ENCODE measurements at places on chromosomes 11 and 22.

DNA sequence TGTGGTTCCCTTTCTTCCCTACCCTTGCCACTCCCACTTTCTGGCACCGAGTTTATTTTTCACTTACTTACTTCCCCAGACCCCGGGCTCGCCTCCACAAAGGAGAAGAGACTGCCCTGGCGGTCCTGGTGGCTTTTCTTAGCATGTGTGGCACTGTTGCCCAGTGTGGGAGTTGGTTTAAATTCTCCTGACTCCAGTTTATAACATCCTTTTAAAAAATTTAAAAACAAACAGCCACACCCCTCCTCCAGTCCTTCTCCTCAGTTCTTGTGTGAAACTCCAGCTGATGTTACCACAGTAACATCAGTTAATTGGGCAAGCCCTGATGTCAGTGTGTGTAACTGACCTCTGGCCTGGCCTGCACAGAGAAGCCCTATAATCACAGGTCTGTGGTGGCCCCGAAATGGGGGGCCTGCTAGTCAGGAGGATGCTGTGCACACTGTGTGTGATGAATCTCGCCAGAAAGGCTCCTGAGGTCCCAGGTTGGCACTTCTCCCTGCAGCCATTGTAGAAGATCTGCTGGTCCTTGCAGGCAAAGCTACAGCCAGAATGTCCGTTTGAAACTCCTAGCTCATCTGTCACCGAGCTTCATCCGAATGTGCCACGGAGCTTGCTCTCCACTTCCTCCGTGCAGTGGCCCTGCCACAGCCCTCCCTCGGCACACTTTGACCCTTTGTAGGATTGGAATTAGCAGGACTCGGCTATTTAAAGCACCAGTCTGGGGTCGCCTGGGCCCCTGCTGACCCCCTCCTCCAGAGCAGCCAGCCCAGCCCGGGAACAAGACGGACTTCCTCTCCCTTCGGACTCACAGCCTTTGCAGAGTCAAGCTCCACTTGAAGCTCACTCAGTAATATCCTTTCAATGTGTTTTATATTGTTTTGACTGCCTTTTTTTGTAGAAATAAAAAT lies 7.6 kb downstream of the YDJC start:
- no peak for DNase-seq

DNA sequence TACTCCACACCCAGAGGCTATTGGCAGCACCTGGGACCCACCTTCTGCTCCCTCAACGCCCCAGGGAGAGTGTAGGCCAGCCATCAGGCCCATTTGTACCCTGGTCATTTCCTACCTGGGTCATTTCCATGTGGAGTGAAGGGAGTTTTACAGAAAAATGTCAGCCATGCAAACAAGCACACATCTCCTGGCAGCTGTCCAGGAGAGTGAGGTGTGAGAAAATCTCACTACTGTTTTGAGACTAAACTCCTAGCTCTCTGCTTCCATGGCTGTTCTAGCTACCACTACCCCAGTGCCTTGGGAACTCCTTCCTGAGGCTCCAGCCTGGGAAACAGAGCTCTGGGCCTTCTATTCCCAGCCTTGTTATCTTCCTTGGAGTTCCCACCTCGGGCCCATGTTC lies 2.8 kb upstream of the TMPRSS13 start:
- DNase-seq: no peak

GRCh38 chr22:20430101-20430719 lies 7.4 kb downstream of the SCARF2 start:
- DNase-seq: no peak

GRCh38 chr22:22020425-22020852 lies 37.9 kb upstream of the TOP3B start:
- no peak for DNase-seq

DNA sequence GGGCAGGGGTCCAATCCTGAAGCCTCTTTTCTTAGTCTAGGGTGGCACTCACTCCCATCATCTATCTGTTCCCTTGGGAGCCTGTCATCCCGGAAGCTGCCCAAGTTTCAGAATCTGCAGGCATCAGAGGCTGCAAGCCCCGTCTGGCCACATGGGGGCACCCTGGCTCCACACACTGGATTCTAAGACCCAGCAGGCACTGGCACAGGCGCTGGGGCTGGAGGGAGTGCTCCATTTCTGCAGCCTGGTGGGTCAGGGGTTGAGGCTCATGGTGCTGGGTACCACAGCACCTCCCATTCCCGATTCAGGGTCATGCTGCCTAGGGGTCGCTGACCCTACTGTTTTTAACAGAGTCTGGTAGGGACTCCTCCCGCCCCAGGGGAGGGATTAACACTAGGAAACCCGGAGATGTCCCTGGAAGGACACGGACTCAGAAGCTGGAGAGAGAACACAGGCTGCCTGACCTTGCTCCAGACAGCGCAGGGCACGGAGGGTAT lies 243.9 kb upstream of the SYN3 start:
- no peak for DNase-seq

DNA sequence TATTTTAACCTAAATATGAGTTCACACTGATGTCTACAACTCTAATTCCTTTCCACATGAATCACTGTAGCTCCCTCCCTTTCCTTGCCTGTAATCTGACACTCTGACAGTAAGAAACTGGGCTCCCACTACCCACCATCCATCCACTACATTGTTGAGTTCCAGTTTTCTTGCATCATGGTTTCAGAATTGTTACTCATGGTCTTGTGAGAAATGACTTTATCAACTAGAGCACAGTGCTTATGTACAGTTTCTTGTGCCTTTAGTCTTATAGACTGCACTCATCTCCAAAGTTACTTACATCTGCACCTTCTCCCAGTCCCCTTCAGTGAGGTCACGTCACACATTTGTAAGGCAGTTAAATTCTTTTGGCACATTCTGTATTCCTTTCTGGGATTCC lies 78.6 kb downstream of the RTL6 start:
- no peak for DNase-seq

DNA sequence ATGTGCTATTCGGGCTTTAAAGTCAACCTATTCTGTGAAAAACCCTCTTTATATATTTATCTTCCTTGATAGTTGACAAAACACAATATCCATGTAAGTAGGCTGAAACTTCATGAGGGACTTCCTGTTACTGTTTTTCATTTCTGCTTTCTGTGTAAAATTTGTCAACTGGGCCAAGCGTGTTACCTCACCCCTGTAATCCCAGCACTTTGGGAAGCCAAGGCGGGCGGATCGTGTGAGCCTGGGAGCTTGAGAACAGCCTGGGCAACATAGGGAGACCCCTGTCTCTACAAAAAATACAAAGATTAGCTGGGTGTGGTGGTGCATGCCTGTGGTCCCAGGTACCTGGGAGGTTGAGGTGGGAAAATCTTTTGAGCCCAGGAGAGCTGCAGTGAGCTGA lies 66.5 kb upstream of the SLC25A18 start:
- no peak for DNase-seq

GRCh38 chr11:36441610-36442208 lies 68.4 kb downstream of the TRAF6 start:
- DNase-seq: no peak

DNA sequence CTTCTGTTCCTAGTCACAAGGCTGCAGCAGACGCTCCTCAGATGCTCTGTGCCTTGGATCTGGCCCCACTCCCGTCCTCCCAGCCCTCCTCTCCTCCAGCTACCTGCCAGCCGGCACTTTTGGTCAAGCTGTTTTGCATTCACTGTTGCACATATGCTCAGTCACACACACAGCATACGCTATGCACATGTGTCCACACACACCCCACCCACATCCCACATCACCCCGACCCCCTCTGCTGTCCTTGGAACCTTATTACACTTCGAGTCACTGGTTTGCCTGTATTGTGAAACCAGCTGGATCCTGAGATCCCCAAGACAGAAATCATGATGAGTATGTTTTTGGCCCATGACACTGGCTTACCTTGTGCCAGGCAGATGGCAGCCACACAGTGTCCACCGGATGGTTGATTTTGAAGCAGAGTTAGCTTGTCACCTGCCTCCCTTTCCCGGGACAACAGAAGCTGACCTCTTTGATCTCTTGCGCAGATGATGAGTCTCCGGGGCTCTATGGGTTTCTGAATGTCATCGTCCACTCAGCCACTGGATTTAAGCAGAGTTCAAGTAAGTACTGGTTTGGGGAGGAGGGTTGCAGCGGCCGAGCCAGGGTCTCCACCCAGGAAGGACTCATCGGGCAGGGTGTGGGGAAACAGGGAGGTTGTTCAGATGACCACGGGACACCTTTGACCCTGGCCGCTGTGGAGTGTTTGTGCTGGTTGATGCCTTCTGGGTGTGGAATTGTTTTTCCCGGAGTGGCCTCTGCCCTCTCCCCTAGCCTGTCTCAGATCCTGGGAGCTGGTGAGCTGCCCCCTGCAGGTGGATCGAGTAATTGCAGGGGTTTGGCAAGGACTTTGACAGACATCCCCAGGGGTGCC lies 109.8 kb downstream of the BCR start:
- DNase-seq: no peak

DNA sequence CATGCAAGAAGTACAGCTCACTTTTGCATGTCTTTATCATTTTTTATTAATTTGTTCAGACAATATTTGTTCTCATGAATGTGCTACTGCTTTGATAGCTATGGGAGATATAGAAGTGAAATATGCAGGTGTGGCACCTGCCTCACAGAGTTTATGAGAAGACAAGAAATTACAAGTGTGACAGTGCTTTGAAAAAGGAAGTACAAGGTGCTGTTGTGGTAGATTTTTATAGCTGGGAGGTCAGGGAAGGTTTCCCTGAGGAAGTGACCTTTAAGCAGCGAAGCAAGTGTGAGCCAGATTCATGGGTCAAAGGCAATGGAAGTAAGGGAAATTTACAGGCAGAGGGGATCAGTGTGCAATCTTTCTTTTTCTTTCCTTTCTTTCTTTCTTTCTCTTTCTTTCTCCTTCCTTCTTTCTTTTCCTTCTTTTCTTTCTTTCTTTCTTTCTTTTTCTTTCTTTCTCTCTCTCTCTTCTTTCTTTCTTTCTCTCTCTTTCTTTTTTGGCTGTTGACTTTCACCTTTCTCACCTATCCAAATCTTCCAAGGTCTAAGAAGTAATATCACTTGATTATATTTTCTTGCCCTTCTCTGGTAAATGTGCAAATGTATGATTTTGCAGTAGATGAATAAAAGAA lies 6.4 kb upstream of the BMAL1 start:
- no peak for DNase-seq

DNA sequence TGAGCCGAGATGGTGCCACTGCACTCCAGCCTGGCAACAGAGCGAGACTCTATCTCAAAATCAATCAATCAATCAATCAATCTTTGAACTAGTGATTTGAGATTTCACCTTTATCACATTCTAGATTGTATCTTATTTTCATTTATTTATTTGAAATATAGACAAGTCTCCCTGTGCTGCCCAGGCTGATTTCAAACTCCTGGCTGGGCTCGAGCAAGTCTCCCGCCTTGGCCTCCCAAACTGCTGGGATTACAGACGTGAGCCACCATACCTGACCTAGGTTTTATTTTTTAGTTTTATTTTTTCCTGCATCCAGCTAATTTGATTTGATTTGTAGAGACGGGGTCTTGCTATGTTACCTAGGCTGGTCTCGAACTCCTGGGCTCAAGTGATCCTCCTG lies 17.1 kb downstream of the F2 start:
- DNase-seq: no peak

GRCh38 chr22:42344361-42344905 lies 74.0 kb upstream of the TCF20 start:
- DNase-seq: no peak

DNA sequence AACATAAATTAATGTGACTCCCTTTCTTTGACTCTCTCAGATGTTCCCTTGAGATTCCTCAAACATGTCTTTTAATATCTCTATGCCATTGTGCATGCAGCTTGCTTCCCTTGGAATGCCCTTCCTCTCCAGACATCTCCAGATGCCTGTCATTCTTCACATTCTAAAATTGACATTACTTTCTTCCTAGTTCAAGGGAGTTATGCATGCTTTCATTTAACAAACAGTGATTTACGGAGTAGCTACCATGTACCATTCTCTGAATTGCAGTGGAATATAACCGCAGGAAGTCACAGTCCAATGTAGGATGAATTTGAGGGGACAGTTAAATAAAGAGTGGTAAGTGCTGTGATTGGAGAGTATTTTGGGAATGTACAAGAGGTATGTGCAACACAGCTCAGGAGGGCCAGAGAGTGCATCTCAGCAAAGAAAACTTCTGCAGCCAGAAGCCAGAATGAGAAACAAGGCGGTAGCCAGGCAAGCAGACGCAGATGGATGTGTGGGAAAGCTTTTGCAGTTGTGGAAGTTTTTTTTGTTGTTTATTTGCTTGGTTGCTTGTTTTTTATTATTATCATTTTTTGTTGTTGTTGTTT lies 18.7 kb downstream of the MMP10 start:
- DNase-seq: no peak

DNA sequence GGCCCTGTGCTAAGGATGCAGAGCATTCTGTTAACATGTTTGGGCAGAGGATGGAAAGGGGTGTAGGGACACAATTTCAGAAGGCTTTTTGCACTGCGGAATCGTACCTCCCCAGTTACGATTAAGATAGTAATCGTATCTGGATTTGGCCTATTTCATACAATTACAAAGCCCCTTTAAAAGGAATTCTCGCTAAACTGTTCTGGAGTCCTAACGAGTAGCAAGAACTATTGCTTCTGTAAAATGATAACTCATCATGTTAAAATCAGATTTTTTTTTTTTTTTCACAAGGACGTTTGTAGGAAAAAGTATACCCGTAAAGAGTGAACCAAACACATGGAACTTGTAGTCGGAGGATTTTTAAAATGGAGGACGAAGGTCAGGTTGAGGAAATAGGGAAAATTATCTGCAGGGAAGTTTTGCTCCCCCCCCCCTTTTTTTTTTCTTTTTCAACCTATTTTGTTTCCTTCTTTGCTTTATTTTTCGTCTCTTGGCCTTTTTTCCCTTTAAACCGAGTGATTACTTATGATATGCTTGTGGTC lies 934 bp downstream of the HSD17B12 start:
- DNase-seq: no peak

DNA sequence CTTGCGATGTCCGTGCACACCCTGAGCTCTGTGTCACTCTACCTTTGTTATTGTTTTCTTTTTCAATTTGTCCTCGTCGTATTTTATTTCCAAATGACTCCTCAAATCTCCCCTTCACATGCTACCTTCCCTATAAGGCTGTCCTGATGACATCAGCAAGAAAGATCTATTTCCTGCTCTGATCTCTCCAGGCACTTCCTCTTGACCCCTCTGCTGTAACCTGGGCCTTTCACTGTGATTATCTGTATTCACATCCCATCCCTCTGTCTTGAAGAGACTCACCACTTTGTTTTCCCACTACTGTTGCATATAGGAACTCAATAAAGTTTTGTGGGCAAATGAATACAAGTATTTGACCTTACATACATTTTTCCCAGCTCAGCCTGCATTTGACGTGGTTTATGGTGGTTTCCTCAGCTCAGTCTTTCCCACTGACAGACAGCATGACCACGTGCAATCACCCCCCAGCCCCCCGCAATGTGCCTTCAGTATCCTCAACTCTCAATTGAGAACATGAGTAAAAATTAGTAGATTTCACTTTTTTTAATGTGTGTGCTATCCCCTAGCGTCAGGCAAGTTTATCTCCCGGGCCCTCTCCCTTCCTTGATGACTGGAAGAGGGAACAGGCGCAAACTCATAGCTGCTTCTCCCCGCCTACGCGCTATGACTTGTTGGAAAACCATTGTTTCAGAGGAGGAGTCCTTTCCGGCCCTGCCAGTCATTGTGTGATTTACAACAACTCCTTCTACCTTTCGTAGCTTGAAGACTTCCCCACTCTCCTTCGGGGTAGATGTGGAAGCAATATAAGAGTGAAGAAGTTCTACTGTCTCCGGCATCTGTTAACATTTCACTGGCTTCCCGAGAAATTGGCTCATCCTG lies 498.5 kb downstream of the NTM start:
- no peak for DNase-seq

All from epithelial cell of prostate (primary cell).